ENCODE measurements at places on chromosomes 7 and 10. TPM values are rescaled to one million over a fixed set of nuclear protein-coding genes. Genes with fewer than 3 reads are reported as not detected.

GRCh38 chr10:7561216-7561893 lies 105.4 kb downstream of the ITIH5 start:
- no peak for DNase-seq

- no peak for DNase-seq
These were observed 10.3 kb downstream of the CUL1 start for GRCh38 chr7:148709014-148709413.

DNA sequence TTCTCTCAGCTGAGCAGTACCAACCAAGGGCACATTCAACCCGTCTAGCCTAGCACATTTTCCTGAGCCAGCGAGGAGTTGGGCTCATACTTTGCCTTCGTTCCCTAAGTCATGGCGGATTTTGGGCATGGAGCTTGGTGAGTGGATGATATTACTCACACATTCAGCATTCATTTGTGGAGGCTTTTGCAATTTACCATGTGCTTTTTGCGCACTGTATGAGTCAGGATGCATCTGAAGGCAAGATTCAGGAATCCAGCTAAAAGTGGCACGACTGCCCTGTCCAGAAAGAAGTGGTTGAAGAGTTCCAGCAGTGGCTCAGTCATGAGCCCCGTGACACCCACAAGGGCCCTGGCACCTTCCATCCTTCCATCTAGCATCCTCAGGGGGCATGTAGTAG lies 24.2 kb upstream of the MGMT start:
- no peak for DNase-seq

DNA sequence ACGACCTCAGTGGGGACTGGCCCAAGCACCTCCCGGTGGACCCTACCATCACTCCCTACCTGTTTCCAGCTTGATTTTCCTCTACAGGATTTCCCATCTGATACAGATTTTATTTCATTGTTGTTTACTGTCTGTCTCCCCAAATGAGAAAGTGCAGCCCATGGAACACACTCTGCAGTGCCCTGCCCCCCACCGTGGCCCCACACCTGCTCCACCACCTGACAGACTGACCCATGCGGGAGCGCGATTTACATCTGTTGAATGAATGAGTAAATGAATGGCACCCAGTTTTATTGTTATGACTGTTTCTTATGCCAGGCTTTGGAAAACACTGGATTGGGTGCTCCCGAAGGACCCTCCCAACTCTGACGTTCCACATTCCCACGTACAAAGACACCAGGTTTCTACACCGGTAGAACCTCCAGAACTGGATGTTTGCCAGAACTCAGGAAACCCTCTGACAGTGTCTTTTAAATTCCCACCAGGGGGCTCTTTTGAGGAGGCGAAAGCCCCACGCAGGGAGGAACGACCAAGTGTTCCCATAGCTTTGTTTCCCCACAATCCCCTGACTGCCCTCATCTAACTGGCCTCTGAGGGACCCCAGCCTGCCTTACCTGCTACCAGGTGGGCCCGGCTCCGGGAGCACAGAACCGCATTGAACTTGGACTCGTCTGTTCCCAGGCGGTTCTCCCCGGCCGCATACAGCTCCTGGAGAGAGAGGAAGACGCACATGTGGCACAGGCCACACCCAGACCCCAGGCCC lies 29.0 kb downstream of the PLAC9 start:
- DNase-seq: no peak

- DNase-seq: no peak
These were observed 25.9 kb downstream of the ST8SIA6 start for GRCh38 chr10:17428351-17429097.

- DNase-seq: no peak
These were observed 178.1 kb downstream of the PTEN start for GRCh38 chr10:88041243-88042159.

DNA sequence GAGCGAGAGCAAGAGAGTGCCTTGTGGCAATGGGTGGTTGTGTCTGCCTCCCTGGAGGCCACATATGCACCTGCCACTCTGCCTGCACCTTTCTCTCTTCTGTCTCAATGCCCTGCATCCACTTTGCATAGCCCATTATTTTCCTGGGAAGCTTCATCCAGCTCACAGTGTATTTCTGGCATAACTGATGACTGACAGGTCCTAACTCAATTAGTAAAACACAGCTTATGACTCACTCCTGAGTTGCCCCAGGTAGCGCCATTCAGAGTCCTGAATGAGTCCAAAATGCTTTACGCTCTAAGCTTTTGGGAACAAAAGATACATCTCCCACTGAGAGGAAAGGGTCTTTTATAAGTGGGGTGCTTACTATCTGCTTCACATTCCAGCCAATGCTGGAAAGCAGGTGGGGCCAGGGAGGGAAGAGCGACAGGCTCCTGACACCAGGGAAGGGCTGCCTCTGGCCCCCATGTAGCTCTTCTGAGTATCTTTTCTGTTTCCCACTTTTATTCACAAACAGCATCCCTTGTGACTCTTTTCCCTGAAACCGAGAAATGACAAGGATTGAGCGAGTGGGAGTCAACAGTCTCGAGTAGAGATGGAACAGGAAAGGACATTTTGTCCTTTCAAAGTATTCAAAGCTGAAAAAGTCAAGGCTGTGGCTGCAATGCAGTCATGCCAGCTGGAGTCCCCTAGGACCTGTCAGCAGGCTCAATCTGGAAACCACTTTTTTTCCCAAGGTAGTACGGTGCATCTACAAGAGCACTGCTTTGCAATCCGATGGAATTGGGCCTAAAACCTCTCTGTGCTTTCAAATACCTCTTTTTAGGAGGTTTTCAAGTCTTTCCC lies 479.3 kb upstream of the PODXL start:
- DNase-seq: no peak

DNA sequence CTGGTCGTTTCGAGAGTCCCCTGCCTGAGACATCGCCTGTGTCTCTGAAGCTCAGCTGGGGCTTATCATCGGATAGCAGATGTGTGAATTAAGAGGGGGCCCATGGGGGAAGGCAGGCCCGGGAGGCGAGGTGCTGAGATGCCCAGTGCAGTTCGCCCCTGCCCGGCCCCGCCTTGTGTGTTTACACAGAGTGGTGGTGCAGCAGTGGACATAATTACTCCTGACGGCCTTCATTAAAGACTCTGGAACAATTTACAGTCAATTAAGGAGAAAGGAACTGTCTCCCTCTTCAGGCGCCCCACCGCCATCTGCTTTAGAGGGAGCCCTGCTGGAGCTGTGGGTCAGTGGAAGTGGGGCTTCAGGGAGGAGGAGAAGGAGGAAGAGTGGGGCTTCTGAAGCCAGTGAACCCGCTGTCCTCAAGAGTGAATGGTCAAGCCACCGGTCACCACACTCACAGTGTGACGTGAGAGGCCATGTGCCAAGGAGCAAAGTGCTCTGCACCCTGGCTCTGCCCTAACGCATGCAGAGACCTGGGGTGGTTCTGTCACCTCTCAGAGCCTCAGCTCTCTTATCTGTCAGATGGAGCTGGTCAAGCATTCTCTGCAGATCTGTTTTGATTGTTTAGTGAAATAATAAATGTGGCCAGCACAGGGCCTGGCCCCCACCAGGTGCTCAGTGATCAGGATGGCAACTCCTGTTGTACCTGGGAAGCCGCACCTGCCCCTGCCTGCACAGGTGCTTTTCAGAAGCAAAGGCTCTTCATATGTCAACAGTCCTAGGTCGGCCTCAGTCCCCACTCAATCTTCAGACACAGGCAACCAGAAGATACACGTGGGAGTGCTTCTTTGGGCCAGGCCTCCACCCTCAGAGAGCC lies 65.6 kb downstream of the CDH23 start:
- DNase-seq: no peak

- no peak for DNase-seq
These were observed 10.6 kb upstream of the PLEKHA1 start for GRCh38 chr10:122363722-122364463.

DNA sequence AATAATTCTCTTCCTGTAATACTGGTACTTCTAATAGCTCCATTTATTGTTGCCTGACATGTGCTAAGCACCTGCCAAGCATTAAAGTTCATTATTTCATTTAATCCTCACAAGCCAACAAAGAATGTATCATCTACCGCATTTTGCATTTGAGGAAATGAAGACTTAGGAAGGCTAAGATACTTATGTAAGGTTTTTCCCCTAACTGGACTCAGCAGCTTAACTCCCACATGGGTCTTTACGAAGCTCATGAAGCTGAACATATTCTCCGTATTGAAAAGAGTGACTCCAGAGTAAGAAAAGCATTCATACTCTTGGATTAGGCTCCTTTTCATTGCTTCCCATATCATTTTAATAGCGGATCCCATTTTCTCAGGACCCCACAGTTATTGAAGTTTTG lies 155.7 kb upstream of the TMEM72 start:
- no peak for DNase-seq

- no peak for DNase-seq
These were observed 194.9 kb upstream of the CDCA7L start for GRCh38 chr7:22140578-22140977.

- no peak for DNase-seq
These were observed 9.5 kb upstream of the KAZALD1 start for GRCh38 chr10:101052285-101052684.

DNA sequence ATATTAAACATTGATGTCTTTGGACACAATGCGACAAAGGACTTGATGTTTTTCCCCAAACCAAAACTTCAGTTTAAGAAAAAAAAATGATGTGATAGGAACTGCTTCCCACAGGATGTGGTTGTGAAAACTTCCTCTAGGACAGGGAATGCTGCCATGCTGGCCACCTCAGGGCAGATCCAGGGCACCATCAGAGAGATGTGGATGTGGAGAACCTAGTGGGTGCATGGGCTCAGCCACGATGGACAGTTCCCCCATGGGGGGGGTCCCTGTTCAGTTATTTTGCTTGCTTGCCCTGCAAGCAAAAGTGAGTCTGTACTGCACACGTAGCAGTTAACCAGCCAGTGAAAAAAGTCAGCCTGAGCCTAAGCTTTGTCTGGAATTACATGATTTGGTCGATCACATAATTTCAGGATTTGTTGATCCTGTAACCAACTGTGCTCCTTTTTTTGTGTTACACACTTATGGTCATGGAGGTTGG lies 36.3 kb downstream of the LAMB4 start:
- DNase-seq: no peak

- DNase-seq: no peak
These were observed 21.0 kb upstream of the C10orf90 start for GRCh38 chr10:126691456-126691855.

DNA sequence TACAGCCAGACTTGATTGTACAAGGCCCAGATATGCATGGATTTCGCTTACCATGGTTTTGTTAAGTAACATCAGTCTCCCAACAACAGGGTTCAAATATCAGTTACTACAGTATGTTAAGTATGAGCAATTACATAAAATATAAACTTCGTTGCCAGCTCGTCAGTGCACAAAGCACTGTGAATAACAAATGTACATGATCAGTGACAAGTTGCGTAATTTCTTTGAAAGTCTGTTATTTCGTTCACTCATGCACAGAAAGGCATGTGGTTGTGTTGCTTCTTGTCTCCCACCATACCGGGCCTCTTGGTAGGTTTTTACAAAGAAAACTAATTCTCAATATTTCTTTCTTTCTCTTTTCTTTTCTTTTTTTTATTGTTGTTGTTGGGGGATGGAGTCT lies 12.5 kb upstream of the ZNF487 start:
- no peak for DNase-seq

- no peak for DNase-seq
These were observed 52.1 kb downstream of the GNAI1 start for GRCh38 chr7:80186721-80187120.

DNA sequence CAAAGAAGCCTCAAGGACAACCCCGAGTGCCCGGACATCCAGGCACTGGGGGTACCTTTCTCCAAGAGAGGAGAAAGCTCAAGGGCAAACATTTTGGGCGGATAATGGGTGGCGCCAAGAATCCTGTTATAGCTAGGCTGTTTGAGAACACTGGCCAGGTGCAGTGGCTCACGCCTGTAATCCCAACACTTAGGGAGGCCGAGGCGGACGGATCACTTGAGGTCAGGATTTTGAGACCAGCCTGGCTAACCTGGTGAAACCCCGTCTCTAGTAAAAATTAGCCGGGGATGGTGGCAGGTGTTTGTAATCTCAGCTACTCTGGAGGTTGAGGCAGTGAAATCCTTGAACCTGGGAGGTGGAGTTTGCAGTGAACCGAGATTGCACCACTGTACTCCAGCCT lies 25.2 kb upstream of the UNC5B start:
- no peak for DNase-seq

- DNase-seq: no peak
These were observed 42.6 kb upstream of the DLG5 start for GRCh38 chr10:77969114-77969513.

- DNase-seq: no peak
These were observed 5.1 kb downstream of the AKR1B15 start for GRCh38 chr7:134553976-134554375.

GRCh38 chr10:86830043-86830591 lies 73.7 kb downstream of the BMPR1A start:
- DNase-seq: no peak

DNA sequence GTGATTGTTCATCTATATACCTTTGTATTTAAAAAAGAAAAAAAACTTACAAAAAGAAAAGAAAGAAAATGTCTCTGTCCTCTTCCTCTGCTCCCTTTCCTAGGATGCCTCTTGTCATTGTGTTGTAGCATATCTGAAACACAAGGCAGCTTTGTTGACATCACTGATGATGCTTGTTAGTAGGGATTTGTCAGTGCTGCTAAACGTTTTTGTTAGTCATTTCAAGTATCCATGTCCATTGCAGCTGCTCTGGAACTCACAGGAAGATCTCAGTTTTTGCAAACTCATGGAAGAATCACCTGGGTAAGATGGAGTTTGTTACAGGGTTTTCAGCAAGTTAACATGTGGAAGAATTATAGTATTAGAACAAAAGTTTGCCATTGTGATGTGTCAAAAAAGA lies 123.6 kb downstream of the CCSER2 start:
- no peak for DNase-seq

The GATA3 gene
- total RNA-seq: 1.1 TPM

The MALRD1 gene
- 0.93 TPM for total RNA-seq

The NOLC1 gene
- 35.3 TPM for total RNA-seq

The WASHC2C gene
- total RNA-seq: 46.8 TPM

The NUTM2E gene
- total RNA-seq: 0.65 TPM

The ASB10 gene
- total RNA-seq: not detected

The OPN4 gene
- not detected for total RNA-seq

The OR2A7 gene
- total RNA-seq: 16.9 TPM

The PAX2 gene
- total RNA-seq: not detected

The C7orf33 gene
- total RNA-seq: not detected

The RBP4 gene
- 188 TPM for total RNA-seq

The ELN gene
- total RNA-seq: 133 TPM

Data from omental fat pad (tissue), 4 donors.